ENCODE measurements at places on chromosomes 13 and 19.
A peak's percentile ranks its signal among the peaks of the same experiment; 100 is the strongest.

DNA sequence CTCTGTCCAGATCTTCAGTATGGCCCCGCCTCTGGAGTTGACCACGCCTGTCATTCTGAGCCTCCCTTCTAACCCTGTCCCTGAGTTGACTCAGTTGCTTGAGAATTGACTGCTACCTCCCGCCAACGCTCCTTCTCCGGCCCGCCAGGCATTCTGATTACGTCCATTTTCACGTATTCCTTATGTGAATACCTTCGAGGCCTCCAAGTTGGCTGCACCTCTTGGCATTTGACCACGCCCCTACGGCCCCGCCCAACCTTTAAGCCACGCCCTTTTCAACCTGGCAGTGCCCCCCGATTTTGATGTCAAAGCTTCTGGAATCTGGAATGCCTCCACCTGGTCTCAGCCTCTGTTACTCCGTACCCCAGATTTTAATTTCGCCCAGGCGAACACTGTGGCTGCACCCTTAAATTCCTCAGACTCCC is 1.7 kb upstream of the EML2 start:
- no peak for DNase-seq

DNA sequence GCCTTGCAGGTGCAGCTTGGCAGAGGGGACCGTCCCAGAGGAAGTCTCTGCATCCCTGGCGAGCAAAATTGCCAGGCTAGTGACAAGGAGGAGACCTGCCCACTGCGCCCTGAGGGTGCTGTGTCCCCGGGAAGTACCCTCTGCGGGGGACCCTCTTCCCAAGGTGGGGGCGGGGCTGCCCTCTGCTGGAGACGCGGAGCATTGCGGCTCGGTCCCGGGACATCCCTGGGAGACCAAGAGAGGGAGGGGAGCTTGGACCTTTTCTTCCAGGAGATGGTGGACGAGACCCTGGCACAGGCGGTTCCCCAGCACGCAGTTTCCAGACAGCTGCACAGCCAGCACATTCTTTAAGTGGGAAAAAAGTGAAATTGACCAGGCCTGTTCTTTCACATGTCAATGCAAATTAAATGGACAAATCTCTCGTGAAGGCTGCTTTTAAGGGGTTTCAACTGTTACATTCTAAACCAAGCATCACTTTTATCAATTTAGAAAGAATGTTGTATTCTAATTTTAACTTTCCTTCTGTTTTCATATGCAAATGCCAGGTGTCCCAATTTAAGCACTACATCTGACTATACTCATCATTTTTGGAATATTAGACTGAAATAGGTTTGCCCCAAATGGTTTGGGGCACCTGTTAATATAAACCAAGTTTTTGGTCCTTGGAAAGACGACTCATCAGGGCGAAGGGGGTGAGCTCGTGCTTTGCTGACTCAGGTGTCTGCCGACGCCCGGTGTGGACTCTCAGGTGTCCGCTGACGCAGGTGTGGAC is 60.7 kb downstream of the MCF2L start:
- peak; percentile 10 for DNase-seq

- DNase-seq: no peak
Observed at GRCh38 chr13:95176611-95177259, 124.5 kb downstream of the ABCC4 start.

DNA sequence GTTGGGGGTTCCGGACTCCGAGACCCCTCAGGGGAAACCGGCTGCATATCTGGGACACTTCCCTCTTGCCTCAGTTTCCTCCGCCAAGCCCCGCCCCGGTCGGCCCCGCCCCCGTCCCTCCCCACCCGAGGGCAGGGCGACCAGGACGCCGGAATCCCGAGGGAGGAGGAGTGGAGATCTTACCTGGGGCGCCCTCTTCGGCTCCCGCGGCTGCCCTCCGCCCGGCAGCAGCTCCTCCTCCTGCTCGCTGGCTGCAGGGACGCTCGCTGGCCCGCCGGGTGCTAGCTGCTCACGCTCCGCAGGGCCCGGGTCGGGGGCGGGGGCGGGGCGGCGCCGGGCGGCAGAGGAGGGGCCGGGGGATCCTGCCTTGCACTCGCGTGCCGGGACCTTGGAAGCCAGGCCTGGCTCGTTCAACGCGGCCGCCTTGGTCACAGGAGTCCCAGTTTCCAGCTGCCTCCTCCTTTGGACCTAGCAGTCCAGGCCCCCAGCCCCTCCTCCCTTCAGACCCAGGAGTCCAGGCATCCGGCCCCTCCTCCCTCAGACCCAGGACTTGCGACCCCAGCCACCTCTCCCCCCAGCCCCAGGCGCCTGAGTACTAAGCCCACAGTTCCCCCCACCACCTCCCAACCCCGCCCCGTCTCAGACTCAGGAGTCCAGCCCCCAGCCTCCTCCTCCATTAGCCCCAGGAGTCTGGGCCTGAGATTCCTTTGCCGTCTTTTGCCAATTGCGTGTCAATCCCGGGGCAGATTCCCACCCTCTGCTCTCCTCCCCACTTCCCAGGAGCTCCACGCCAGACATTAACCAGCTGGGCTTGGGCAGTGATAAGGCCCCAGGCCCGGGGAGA is at the start of gene NTF4:
NTF4 (minus strand) TSS at position 51 of the 844 bp plus-strand sequence. CDS start 2,821 bp downstream, outside the sequence.
- no peak for DNase-seq
